ENCODE measurements at places on chromosomes 4 and X.
A peak's percentile ranks its signal among the peaks of the same experiment; 100 is the strongest.

GRCh38 chr4:186144198-186144945 lies 39.9 kb downstream of the FAM149A start:
- DNase-seq: peak; percentile 7

DNA sequence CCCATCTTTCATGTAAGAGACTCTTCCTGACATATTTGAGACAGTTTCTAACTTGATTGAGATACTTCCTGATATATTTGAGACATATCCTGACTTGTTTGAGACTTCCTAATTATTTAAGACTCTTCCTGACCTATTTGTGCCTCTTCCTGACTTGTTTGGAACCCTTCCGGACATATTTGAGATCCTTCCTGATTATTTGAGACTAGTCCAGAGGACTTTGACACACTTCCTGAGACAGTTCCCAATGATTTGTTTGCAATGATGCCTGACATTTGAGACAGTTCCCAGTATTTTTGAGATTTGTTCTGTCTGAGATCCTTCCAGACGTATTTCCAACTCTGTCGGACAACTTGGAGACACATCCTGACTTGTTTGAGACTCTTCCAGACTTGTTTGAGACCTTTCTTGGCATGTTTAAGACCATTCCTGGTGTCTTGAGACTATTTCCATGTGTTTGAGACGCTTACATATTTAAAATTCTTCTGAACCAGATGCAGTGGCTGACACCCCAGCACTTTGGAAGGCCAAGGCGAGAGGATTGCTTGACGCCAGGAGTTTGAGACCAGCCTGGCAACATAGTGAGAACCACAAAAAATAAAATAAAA lies 118.9 kb upstream of the USP9X start:
- no peak for DNase-seq

DNA sequence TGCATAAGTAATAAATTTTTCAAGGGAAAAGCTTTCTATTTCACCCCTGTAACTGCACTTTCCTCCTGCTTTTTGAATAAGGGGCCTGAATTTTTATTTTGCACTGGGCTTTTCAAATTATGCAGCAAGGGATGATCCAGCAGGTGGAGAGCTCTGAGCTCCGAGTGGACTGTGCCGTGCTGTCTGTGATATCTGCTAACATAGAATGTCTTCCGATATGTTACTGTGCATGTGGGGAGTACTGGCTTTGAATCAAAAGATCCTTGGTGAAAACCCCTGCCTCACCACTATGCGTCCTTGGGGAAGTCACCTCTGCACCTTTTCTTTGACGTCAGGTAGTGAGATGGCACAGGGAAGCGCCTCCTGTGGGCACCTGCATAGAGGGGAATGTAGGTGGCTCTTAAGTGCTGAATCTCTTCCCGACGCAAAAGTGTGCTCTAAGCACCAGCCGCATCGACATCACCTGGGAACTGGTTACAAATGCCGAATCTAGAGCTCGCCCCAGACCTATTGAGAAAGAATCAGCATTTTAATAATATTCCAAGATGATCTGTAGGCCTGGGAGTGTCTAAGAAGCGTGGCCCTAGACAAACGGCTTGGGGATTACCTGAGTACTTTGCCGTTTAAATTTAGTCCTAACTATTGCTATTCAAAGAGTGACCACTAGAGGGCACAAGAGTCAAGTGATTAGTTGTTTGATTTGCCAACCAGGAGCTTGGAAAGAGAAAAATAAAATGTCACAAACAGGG lies 19.2 kb upstream of the WFS1 start:
- DNase-seq: no peak

DNA sequence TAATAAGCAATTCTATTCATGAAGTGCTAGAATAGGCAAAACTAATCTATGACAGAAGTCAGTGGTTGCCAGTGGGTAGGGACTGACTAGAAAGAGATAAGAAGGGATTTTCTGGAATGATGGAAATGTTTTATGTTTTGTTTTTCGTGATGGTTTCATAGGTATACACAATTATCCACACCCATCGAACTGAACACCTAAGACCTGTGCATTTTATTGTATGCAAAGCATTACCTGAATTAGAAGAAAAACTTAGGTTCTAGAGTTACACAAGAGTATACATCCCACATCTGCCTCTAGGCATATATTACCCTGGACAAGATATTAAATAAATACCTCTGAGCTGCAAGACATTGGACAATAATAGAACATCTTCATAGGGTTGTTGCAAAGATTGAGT lies 205.2 kb downstream of the SOWAHB start:
- DNase-seq: no peak

- DNase-seq: no peak
Observed at GRCh38 chrX:9885150-9885549, 82.0 kb upstream of the CLDN34 start.

All from cerebellar nuclear complex (tissue), 1 donor.